RWPE1 (cell line): ENCODE measurements at places on chromosomes 5 and 9.

DNA sequence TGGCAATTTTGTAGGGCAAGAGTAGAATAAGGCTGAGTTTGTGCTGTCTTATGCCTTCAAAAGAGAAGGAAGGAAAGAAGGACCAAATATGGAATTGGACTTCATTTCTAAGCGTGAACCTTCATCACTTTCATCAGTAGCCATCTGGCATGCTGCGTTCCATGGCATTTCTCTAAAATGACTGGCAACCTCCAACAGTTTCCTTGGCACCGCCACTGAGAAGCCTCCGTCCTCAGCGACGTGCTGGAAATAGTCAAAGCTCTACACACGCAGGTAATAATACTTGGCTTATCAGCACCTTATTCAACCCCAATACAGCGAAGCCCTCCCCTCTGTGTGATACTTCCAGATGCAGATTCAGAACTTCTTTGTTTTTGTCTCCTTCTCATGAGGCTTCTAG, 169.7 kb upstream of the CD180 start:
- no peak for DNase-seq

GRCh38 chr5:56316299-56316994, 83.3 kb upstream of the ANKRD55 start:
- no peak for DNase-seq

GRCh38 chr5:79699763-79700400, 10.2 kb downstream of the CMYA5 start:
- no peak for DNase-seq

DNA sequence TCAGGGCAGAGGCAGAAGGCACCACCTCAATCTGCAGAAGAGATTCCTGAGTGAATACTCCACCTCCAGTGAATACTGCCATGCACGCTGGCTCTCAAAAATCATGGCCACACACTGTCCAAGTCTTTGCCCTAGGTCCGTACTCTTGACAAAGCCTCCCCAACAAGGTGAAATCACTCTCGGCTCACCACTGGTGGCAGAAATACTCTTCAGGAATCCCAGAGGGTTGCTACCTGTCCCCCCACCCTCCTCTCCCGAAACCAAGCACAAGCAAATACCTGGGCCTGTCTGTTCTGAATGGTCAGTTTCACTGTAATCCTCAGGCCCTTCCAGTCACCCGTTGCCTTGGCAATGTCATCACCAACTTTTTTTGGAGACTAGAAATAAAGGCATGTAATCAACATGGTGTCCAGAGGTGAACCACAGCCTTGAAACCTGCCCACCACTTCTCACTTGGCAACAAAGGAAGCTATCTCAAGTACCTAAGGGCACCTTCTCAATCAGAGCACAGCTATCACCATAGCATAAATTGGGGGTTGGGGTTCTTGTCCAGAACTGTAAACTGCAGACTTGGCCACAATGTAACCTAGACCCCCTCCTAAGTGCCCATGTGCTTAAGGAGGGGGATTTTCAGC, 1.8 kb downstream of the RPL12 start:
- DNase-seq: no peak

DNA sequence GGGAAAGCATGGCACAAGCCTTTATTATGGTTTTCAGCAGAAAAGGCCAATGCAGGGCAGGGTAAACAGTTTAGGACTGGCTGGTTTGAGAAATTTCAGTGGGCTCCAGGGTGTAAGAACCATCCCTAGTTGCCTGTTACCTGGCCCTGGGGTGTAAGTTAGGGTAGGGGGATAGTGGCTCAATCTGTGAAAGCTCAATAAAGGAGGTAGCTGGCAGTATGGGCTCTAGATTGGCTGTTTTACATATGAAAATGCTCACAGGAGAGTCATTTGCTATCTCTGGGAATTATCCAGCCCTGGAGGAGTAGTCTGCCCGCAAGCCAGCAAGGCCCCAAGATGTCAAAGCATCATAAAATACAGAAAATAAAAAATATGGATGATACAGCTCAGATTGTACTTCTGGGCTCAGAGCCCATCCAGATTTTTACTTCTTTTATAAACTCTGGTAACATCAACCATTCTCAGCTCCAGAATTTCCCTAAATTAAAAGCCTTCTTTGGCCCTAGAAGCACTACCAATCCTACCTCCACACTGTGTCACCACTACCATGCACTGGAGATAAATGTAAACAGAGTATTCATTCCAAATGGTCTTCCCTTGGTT, 31.1 kb downstream of the SSBP2 start:
- DNase-seq: no peak

- no peak for DNase-seq
Observed at GRCh38 chr5:159734366-159734765, 181.9 kb upstream of the ADRA1B start.

DNA sequence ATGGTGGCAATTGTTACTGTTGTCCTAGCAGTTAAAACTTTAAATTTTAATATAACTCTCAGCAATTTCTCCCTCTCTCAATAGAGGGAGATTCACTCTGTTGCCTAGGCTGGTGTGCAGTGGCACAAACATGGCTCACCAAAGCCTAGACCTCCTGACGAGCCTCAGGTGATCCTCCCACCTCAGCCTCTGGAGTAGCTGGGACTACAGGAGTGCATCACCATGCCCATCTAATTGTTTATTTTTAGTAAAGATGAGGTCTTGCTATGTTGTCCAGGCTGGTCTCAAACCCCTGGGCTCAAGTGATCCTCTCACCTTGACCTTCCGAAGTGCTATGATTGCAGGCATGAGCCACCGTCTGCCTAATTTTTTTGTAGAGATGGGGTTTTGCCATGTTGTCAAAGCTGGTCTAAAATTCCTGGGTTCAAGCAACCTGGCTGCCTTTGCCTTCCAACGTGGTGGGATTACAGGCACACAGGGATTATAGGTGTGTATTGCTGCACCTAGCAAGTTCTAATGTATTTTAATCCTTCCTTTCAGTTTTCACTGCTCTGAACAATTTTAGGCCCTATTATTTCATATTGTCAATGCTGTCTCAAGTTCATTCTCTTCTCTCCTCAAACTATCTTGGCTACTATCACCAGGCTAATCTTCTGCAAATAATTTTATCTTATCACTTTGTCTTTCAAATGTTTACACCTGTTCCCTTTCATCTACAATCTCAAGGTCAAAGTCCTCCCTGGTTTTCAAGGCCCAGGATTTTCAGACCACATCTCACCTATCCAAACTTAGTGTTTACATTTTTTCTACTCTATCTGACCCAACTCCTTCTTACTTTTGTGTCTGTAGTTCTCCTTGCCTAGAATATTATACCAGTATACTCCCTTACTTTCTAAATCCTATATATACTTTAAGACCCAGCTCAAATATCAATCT, 18.9 kb downstream of the ALDH1A1 start:
- no peak for DNase-seq

- DNase-seq: no peak
Observed at GRCh38 chr5:71533615-71534014, 53.5 kb upstream of the MCCC2 start.
